ENCODE measurements at places on chromosomes 5 and 9.

- no peak for DNase-seq
Observed at GRCh38 chr5:89191374-89191773, 308.4 kb upstream of the MEF2C start.

DNA sequence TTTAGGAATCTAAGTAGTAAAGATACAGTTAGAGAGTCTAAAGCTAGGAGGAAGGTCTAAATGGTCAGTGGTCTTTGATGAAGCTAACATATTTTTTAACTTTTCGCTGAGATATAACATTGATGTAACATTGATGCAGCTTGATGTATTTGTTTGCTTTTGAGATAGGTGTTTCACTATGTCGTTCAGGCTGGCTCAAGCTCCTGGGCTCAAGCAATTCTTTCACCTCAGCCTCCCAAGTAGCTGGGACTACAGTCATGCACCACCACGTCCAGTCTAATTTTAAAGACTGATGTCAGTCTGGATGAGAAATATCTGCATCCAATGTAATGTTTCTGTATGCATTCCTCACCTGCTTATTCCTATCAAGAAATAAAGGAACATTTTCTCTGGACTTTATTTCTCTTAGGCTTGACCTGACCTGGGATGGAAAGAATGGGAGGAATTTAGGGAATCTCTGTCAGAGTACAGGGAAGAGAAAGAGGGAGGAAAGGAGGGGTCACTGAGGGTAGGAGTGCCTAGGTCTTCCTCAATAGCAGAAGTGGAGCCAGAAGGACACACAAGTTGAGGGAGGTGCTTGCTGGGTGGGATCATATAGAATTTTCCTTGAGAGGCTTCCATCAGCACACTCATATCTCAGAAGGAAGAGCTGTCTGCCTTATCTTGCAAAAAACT is 101.5 kb upstream of the GPBP1 start:
- no peak for DNase-seq

- DNase-seq = no peak
Observed at GRCh38 chr9:125732562-125732961, 14.6 kb upstream of the PBX3 start.

GRCh38 chr5:35754481-35754880 is 102.2 kb upstream of the IL7R start:
- DNase-seq = no peak

GRCh38 chr9:116987721-116988485 is 300.8 kb downstream of the TRIM32 start:
- DNase-seq = no peak

DNA sequence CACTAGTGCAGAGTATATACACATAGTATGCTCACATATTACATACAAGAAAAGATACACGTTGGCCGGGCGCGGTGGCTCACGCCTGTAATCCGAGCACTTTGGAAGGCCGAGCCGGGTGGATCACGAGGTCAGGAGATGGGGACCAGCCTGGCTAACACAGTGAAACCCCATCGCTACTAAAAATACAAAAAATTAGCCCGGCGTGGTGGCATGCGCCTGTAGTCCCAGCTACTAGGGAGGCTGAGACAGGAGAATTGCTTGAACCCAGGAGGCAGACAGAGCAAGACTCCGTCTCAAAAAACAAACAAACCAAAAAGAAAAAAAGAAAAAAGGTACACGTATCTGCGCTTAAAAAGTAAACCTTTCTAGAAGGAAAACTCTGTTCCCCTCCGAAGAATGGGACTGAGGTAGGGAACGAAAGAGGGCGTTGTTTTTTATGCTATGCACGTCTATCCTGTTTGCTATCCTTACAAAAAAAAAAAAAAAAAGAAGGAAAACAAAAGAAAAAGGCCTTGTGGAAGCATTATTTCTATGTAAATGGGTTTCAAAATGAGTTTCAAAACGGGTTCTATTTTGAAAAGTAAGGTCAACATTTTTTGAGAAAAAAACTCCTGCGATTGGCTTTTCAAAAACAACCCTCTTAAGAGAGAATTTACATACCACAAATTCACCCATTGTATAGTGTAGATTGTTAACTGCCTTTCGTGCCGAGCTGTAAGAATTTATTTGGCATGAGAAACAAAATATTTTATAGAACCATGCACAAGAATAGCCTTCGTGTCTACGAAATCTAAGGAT is 1.2 kb downstream of the AK3 start:
- no peak for DNase-seq

DNA sequence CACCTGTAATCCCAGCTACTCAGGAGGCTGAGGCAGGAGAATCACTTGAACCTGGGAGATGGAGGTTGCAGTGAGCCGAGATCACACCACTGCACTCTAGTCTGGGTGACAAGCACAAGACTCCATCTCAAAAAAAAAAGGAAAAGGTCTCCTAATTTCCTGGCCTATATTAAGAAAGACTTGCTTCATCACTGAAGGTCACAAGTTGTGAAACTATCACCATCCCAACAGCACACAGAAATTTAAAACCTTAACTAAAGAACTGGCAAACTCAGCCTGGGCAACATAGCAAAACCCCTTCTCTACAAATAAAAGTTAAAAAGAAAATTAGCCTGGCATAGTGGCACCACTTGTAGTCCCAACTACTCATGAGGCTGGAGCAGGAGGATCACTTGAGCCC is 17.2 kb downstream of the FRMD3 start:
- DNase-seq = no peak

- DNase-seq = no peak
Observed at GRCh38 chr5:141834331-141834730, 43.9 kb downstream of the PCDH1 start.

- peak; percentile 79 for DNase-seq
Observed at GRCh38 chr5:109688970-109689739, 572 bp upstream of the MAN2A1 start.

- no peak for DNase-seq
Observed at GRCh38 chr5:60649288-60649917, 50.6 kb downstream of the DEPDC1B start.

DNA sequence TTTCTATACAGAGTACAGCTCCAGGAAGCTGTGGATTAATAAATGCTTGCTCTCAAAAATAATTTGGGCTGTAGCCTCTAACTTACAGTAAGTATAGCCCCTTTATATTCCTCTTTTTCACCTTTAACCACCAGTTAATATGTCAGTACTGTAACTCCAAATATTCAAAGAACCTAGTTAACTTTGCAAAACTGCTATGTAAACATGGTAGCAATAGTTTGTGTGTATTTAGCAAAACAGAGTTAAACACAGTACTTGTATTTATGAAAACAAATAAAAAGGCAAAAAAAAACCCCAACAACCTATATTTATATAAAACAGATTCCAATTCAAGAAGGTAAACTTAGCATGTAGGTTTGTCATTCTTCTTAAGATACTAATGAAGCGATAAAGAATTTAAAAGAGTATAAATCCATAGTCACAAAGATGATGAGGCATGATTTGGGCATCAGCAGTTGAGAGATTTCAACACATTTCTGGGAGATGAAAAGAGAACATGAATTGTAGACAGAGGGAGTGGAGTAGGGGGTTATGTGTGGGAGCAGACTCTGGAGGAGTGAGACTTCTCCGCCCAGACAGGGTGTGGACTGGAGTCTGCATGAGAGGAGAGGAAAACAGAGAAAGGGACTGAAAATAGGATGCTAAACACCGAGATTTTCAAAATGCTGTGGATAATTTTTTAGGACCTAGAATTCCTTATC is 47.0 kb upstream of the F2RL1 start:
- no peak for DNase-seq

DNA sequence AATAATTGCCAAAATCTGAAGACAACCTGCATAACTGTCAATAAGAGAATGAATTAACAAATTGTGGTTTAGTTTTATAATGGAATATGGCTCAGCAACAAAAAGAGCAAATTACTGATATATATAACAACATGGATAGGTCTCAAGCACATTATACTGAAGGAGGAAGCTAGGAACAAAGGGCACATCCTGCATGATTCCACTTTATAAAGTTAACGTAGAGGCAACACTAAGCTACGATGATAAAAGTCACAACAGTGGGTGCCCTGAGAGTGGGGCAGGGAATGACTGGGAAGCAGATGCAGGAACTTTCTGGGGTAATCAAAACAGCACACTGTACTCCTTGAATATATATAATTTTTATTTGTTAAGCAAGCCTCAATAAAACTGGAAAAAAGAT is 165.2 kb downstream of the RMI1 start:
- no peak for DNase-seq

GRCh38 chr5:58294598-58295305 is 165.1 kb downstream of the PLK2 start:
- no peak for DNase-seq

DNA sequence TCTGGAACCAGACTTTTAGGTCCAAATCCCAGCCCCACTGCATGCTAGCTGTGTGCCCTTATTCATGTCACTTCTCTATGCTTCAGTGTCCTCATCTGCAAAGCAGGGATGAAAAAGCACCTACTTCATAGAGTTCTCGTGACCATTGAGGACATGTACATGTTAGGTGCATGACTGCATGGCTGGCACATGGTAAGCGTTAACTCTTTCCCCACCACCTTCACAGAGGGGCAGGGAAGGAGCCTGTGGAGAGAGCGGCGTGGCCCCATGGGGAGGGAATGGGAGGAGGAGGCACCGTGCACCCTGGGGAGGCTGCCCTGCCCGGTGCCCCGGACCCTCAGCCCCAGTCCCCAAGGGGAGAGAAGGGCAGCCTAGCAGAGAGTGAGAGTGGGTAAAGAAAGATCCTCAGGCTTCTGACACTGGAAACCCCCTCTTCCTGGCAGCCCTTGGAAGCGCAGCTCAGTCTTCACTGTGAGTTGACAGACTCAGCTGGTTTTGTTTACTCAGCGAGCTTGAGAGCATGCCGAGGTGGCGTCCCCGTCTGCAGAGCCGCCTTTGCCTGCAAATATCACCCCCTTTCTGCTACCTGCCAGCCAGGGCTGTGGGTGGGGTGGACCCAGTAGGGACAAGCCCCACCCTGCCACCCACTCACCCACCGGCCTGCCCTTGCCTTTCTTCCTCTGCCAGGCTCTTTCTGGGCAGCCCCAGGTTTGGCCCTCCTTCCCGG is 10.6 kb upstream of the ANGPTL2 start:
- no peak for DNase-seq

DNA sequence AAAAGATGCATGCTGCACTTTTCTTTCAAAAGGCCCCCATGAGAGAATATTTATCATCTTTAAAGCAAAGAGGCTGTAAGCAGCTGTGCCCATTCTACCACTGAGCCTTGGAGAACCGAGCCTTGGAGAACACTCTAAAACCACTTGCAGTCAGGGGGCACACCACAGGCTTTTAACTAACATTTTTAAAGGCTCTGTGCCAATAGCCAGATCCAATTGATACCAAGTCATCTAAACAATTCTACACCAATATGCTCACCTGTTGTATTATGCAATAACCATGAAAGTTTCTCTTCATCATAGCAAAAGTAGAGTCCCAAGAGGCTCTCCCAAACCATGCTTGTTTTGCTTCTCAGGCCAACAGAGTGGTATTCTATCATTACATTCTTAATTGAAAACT is 1090.5 kb upstream of the SEMA6A start:
- no peak for DNase-seq

GRCh38 chr5:107496466-107496865 is 174.3 kb downstream of the EFNA5 start:
- DNase-seq = no peak

GRCh38 chr5:135332519-135333150 is 66.4 kb downstream of the MACROH2A1 start:
- peak; percentile 47 for DNase-seq

DNA sequence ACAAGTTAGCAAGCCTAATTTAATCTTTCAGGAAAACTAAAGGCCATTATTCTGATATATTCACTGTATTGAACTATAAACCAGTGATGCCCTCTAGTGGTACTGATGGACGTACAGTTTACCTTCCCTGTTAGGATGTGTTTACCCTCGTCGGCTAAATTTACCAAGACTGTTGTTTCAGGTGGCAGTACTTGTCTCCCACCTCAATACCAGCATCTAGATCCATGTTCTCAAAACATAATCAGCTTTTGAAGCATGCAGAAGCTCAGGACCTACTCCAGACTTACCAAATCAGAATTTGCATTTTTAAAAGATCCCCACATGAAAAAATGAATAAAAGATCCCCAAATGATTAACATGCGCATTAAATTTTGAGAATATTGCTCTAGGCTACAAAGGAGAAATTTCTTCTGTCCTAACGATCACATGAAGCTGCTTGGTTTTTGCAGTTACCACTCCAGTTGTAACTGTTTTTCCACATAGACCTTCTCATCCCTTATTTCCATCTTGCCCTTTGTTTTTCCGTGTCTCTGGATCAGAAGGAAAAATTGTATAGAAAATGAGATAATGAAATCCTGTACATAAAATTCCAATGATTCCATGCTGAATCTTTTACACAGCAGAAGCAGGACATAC is 3.2 kb upstream of the BAAT start:
- DNase-seq = no peak

DNA sequence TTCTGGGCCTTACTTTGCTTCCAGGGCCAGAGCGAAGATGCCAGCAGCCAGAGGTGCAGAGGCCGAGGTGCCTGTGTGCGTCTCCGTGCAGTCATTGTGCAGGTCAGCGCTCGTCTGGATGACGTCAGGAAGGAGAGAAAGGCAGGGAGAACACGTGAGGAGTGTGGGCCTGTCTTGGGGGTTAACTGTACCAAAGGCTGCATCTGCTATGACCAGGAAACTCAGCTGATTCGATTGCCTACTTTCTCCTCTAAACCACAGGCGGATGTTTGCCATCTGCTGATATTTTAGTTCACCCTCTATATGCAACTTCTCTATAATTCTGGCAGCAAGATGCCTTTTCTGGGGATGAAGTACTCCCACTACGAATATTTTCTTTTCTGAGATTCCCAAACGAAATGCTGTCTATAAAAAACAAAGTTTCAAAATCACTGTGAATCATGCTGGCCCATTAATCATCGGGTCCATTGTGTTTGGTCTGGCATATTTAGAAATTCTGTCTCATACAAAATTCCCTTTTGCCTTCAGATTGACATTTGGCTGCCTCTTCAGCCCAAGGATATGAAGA is 24.8 kb downstream of the PCSK1 start:
- no peak for DNase-seq

DNA sequence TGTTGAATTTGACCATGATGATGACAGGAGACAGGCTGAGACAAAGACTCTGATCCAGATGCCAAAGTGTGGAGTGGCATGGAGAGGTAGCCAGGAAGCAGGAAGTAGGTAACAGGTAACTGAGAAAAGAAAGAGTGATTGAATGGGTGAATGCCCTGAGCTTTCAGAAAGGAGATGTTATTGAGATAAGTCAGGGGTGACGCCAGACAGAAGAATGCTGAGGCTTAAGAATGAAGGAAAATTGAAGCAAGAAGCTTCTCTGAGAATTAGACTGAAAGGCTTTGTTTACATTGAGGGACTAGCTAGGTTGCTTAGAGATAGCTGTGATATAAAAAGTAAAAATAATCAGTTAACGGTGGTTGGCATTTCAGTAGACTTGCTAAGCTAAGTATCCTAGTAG is 165.7 kb downstream of the PSAT1 start:
- DNase-seq = no peak

- no peak for DNase-seq
Observed at GRCh38 chr5:1012313-1012841, 3.8 kb downstream of the NKD2 start.

DNA sequence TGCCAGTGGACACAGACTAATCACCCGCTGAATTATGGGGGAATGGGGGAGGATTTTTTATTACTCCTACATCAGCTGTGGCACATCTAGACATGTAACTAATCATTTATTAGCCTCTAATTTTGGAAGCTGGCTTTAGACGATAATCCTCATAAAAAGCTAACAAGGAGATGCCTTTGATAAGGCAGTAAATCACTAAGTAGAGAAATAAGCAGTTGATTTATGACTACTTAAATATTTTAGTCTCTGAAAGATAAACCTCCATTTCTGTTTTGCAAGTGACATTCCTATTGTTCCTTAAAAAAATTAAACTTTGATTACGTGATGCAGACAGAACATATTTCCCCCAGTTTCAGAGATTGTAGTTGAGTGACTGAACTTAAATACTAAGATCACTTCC is 206.4 kb upstream of the CDKN2B start:
- no peak for DNase-seq

- no peak for DNase-seq
Observed at GRCh38 chr5:15283076-15283475, 216.9 kb upstream of the FBXL7 start.
